ENCODE measurements at places on chromosomes 4 and X.

DNA sequence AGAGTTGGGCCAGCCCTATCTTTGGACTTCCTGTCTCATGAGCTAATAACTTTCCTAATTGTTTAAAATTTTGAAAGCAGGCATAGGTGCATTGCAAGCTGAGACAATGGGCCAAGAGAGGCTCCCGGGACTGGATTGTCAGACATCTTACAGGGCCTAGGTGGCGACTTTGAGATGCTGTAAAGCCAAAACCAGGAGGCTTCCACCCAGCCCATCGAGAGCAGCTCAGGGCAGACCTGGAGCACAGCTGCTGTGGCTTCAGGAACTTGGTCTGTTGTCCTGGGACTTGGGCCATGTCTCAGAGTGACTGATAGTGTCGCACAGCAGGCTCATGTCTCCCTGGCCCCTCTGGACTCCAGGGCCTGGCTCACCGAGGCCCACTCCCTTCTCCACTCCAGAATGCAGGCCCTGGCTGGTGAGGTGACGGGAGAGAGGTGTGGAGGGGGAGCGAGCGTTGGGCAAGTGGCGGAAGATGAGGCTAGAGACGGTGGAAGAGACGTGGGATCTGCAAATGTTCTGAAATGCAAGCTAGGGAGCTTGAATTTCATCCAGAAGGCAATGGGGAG is 24.1 kb upstream of the MTM1 start:
- DNase-seq, result no peak

DNA sequence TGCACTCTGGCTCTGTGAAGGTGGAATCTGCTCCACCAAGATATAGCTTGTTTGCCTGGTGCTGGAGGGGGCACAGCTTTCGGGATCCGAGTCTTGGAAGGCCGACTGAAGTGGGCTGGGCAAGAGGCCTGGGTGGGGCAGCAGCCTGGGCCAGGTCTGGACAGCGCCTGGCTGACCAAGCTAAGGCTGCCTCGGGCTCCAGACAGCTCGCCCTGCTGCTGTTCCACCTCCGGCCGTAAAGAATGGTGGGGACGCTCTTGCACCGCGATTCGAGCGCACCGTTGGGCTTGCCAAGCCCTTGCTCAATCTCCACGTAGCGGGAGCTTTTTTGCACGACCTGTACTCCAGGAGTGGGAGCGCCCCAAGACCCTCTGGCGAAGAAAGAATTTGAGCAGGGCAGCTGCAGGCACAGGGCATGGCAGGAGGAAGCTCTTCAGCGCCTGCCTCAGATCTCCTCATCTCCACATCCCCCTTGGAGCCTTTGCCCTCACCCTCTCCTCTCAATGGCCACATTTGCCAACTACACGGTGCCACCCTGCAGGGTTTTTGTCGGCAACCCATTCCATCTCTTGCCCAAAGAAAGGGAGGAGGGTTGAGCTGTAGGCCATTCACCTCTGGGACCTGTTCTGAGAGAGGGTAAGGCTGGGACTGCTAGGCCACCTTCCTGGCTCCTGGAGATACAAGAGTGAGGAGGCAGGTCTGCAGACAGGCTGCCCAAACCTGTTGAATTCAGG is 18.9 kb downstream of the CNGA2 start:
- DNase-seq, result peak; percentile 12

DNA sequence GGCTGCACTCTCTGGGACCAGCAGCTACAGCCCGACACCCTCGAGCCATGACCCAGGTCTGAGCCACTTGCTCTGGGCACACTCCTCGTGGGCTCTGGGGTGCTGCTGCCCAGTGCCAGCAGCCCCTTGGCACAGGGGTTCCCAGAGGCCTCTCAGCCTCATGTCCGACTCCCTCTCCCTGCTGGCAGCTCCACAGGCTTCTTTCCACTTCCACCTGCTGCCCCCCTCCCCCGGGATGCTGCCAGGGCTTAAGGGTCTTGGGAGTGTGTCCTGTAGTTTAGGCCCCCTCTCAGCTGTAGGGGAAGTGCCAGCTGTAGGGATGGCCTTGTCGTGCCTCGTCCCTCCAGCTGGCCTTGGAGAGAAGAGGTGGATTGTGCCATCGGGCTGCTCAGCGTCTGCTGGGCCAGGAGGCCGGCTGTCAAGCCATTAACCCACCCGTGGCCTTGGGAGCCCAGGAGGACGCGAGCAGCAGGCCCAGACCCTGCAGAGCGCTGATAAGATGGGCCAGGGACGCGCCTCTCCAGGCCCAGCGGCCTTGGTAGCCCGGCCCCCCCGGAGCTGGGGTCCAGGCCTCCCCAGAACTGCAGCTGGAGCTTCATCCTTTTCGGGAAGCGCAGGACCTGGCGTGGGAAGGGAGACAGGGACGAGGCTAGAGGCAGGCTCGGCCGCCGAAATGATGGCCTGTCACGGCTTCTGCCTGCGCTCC is 1.0 kb upstream of the USP27X start:
- DNase-seq, result no peak

DNA sequence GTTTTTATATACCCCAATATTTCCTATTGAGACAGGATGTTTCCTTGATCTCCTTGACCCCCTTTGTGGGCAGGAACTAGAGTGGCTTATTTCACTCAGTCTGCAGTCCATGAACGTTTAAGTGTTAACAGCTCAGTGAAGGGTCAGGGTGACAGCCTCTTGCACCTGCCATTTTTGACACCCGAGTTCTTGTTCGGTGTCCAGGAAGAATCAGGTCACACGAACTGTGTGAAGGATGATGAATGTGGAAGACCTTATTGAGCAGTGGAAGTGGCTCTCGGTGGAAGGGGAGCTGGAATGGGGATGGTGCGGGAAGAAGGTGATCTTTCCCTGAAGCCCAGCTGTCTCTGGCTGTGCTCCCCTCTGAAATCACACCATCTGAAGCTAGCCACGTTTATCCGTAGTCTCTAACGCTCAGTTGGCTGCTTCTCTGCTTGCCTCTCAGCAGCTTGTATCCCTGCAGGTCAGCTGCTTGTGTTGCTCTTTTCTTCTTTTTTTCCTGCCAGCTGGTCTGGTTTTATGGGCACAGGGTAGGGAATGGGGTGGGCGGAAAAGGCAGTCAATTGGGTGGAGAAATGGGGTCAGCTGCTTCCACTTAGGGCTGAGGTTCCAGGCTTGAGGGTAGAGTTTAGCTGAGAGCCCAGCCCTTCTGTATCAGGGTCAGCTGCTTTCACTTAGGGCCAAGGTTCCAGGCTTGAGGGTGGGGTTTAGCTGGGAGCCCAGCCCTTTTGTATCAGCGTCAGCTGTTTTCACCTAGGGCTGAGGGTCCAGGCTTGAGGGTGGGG is 29.0 kb upstream of the CCNG2 start:
- DNase-seq, result no peak

- no peak for DNase-seq
These were observed 124.1 kb upstream of the TBL1X start for GRCh38 chrX:9340598-9341290.

Data from smooth muscle cell of the brain vasculature (primary cell).